ENCODE measurements at places on chromosomes 13 and 19.

DNA sequence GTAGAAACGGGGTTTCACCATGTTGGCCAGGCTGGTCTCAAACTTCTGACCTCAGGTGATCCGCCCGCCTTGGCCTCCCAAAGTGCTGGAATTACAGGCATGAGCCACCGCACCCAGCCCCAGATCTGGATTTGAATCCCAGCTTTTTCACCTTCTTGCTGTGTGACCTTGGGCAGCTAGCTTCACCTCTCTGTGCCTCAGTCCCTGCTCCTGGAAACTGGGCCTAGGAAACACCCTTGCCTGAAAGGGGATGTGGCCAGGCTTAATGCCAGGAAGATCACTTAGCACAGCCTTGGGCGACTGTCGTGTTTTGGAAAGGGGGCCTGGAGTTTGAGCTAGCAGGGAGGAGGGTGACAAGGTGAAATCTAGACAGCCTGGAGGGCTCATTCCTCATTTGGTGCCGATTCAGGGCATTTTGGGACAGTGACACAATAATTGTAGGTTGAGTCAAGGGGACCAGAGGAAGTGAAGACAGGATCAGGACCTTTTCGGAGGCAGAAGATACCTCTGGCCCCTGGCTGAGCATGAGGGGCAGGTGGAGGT, 1.8 kb downstream of the PGPEP1 start:
- DNase-seq = no peak

DNA sequence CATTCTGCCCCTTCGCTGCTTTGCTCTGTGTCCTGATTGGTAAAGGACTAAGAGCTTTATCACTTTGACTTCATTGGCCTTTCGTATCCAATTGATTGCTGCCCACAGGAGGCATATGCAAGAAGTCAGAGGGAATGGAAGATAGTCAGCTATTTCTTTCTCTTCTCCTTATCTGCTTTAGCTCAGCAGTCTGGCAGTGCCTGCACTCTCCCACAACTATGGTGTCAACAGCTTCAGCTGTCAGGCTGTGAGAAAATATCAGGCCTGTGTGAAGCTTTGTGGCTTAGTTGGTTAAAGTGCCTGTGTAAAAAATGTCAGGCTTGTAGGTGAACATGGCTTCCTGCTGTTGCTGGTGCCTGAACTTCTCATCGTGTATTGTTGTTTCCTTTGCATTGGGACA, 243.0 kb downstream of the PCDH17 start:
- DNase-seq = no peak

GRCh38 chr13:43799191-43799590, 12.4 kb upstream of the ENOX1 start:
- DNase-seq = no peak

DNA sequence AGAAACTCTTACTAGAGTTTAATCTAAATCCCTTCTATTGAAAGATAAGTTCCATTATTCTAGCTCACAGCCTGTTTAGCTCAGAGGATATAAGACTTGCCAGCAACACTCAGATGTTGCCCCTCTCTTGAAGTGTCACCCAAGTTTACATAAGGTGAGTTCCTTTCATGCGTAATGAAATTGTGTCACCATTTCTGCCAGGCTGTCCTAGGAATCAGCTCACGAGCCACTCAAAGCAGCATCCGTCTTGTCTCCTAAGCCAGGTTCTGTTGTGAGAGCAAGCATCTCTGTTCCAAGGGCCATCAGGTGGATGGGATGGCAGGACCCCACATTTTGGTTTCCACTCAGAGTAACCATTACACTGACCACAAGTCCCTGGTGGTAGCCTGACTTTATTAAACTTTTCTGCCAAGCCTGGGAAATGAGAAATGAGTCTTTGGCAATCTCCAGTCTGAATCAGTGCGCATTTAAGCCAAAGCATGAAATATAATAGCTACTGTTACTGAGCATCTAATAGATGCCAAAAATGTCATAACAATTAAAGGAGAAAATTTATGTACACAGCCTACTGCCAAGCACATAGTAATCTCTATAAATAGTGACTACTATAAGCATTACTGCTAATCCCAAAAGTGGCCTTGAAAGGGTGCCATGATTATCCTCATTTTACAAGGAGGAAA, 179.6 kb upstream of the MIR17HG start:
- DNase-seq = no peak

- DNase-seq = no peak
Measured at GRCh38 chr13:75088915-75089314, 393.1 kb downstream of the TBC1D4 start.

GRCh38 chr13:46389457-46390451, 2.7 kb upstream of the RUBCNL start:
- DNase-seq = peak; percentile 26

GRCh38 chr13:114127473-114128347, 4.7 kb downstream of the RASA3 start:
- DNase-seq = no peak

DNA sequence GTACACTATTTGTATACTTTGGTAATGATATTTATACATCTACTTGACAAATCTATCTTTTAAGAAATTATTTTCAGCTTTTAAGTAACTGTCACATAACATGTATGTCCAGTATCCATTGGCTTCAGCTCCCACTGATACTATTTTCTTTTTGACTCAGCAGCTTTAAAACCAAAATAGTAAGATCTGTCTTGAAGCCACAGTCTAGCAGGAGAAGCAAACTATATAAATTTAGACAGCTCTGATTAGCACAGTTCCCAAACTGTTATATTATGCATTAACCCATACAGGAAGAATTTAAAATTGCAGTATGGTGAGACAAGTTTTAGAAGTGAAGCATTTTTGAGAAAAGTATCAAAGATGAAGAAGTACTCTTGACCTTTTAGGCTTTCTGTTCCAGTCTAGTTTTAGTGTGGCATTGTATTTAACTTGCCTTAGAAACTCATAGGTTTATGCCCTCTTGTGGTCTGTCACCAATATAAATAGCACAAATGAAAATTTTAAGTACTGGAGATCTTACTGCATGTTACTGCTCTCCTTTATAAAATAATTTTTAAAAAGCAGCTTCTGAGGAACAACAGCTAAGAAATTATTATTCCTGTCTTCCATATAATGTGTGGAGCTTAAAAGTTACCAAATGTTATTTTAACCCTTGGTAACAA, 24.7 kb downstream of the URI1 start:
- DNase-seq = peak; percentile 8

DNA sequence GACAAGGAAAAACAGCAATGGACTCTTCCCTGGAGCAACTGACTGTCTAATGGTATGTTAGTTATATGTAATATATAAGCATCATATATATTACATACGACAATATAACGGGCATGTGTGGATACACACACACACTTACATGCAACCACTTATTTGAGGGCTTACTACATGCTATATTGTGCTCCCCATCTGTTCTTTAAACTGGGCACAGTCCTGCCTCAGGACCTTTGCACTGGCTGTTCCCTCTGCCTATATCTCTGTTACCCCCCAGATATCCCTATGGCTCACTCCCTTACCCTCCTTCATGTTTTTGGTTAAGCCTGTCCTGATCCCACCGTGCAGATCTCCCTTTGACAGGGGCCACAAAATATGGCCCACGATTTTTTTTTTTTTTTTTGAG, 10.2 kb downstream of the TICAM1 start:
- DNase-seq = no peak

DNA sequence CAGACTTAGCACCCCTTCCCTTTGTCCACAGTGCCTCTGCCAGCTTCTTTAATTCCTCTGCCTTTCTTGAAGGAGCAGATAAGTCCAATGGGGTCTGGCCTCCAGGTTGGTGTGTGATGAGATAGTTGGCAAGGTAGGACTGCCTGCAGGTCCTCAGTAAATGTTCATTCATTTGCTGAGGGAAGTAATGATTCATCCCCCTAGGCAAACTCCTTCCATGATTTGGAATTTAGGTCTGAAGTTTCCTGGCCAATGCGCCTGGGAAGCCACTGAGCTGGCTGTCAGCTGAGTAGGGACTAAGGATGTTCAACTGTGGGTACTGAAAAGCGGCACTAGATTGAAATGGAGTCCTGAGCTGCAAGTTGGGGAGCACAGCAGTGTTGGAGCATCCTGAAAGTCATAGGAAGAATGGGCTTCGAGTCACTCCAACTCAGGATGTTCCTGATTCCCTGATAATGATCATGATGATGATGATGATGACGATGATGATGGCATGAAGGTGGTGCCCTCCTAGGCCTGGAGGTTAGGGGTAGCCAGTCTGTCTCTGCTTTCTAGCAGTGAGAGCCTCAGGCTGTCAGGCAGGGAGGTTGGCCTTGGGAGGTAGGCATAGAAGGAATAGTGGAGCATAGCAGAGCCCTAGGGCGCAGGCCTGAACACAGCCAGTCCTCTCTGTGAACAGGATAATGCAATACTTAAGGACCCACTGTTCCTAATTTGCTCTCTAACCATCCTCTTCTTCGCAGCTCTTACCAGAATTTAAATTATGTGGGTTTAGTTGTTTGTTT, 44.7 kb downstream of the COL4A2 start:
- no peak for DNase-seq

DNA sequence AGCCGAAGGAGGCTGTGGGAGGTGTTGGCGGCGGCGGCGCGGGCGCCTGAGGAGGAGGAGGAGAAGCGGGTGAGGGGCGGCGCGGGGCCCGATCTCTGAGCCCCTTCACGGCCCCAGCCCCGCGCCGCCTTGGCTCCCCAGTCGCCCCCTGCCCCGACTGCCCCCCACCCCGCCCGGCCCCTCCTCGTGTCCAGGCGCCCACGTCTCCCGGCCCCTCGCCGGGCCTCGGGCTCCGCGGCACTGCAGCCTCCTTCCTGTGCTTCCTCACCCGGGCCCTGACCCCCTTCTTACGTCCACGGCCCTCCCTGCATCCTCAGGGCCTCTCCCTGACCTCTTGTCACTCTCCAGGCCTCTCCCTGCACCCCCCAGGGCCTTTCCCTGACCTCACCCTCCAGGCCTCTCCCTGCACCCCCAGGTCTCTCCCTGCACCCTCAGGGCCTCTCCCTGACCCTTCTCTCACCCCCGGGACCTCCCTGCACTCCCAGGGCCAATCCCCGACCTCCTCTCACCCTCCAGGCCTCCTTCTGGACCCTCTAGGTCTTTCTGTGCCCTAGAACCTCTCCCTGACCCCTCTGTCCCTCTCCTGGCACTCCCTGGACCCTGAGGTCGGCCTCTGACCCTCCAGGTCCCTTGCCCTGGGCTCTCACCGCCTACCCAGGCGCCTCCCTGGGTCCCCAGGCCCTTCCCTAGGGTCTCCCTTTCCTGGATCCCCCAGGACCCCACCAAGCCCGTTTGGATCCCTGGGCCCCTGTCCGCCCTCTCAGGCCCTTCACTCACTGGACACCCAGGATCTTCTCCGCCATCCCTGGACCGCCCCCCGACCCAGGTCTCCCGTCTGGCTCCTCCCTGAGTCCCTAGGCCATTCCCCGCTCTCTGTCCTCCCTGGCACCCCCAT, 460 bp downstream of the KMT5C start:
- DNase-seq = no peak

DNA sequence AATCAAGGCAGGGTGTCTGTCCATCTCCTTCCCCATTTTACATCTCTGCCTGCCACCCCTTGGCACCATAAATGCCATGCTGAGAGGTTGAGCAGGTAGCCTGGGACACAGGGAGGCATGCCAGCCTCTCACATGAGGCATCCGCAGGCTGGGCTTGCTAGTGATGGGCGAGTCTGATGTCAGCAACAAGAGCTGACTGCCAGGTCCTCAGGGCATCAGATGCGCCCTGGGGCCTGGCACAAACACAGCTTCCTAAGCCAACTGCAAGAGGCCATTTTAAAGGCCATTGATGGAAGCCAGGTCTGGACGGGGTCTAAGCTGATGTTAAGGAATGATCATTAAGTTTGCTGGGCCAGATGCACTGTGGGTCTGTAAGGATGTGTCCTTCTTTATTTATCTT, 34.6 kb downstream of the MYH14 start:
- no peak for DNase-seq

- peak; percentile 67 for DNase-seq
Measured at GRCh38 chr13:91544723-91545122, 146.3 kb downstream of the GPC5 start.

DNA sequence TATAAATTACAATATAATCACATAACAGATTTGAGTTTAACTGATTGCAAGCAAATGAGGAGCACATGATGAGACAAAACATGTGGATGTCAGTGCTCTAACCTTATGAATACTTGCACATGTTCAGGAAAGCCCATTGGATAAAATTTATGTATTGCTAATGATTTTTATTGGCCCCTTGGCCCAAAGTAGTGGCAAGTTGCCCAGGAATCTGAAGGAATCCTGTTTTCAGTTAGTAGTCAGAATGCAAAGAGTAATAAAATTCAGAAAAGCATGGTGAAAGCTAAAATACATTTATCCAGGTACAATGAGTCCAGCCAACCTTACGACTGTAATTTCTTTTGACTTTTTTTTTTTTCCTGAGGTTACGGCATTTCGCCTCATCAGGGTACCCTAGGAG, 1539.4 kb downstream of the EFNB2 start:
- DNase-seq = no peak

DNA sequence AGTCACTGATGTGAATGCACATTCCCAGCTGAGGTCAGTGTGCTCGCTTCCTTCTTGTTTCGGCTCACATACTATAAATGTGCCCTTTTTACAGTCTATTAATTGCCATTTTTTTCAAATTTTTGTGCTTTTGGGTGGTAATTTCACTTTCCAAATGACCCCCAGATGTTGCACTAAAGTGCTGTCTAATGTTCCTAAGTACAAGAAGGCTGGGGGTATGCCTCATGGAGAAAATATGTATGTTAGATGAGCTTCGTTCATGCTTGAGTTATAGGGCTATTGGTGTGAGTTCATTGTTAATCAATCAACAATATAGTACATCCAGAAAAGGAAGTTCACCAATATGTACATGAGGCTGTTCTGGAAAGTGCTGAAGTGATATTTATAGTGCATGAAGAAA, 84.7 kb downstream of the KL start:
- no peak for DNase-seq

DNA sequence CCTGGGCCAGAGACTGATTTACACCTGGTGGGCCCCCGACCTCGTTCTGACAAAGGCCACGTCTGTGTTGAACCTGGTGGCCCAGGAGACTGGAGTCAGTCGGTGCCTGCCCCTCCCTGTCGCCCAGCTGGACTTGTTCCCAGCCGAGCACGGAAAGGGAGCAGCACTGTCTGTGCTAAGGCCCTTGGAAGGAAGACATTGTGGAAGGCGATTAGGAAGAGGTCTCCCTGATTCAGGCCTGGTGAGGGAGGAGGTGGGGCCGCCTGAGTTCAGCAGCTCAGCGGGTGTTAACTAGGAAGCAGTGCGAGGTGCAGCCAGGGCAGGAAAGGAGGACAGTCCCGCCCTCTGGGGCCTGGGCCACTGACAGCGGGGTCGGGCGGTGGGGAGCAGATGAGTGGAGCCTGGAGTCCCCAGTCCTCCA, 64.7 kb downstream of the GPR12 start:
- no peak for DNase-seq

DNA sequence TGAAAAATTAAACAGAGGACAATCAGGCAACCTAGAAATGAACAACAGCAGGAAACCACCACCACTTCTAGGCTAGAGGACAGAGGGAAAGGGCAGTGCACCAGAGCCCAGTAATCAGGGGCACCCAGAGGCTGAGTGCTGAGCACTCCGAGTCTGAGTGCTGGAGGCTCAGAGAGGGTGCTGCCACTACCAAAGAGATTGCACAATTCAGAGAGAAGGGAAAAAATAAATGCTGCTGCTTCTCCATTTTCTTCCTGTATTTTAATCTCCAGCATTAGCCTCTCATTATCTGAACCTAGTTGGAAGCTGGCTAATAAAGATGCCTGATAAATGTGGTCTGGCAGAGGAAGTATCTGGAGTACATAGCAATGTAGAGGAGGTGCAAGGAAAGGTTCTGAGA, 11.8 kb upstream of the ZNF175 start:
- DNase-seq = no peak

- peak; percentile 17 for DNase-seq
Measured at GRCh38 chr13:71758828-71759227, 108.2 kb downstream of the DACH1 start.

Measured in GM23338 (cell line).